ENCODE measurements at places on chromosomes 4 and X.

DNA sequence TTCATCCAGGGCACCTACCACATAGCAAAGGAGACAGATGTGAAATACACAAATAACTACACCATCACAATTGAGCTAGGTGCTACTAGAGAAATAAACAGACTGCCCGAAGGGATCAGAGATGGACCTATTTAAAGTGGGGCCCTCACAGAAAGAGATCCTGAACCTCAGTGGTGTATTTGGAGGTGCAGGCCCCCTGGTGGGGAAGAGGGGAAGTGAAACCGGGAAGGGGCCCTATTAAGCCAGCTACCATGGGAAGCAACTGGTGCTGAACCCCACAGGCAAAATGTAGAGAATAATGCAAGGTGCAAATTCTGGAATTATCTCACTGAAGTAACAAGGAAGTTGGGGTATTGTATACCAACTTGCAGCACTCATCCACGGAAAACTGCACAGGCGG, 78.6 kb upstream of the FAM9A start:
- DNase-seq: no peak

DNA sequence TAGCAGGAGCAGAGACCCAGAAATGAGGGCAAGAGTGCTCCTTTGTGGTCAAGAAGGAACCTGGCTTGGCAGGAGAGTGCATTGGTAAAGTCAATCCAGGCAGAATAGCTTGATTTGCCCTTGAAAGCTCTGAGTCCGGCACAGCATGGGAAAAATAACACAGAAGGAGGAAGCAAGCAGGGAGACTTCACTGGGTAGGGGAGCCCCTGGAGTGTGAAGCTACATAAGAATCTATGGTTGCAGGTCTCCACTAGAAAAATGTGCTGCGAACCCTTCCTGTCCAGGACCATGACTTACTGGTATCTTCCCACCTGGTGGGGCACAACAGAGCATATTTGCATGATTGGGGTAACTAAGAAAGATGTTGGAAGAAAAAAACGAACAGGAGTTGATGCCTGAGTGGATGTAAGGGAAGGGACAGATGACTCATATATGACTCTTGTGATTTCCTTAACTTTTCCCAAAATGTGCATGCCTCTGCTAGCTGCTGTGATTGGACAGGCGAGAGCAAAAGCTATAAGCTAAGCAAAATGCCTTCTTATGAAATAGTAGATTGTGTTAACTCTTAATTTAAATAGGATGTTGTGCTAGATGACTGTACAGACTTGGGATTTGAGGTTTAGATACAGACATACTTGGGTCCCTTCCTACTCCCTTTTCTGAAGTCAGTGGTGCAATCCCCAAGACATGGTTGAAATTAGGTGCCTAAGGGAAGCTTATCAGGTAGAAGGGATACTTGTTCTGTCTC, 3.3 kb downstream of the IL13RA1 start:
- DNase-seq: peak; percentile 50

- DNase-seq: no peak
Measured at GRCh38 chrX:155841232-155841631, 39.9 kb upstream of the VAMP7 start.

DNA sequence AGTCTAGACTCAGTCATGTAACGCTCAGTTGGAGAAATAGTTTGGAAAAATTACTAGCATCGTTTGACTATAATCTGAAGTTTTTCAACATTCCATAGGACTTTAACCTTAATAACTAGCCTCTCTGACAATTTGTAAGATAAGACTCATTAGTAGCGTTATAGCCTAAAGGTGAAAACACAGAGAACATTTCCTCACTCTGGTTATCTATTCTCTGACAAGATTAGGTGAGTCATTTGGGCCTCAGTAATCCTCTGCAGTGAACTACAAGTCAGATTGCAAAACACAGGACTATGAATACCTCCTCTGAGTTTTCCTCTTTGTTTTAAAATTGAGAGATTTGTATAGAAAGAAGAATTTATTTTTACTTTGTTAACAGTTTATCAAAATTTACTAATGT, 31.8 kb upstream of the PDLIM5 start:
- DNase-seq: no peak

DNA sequence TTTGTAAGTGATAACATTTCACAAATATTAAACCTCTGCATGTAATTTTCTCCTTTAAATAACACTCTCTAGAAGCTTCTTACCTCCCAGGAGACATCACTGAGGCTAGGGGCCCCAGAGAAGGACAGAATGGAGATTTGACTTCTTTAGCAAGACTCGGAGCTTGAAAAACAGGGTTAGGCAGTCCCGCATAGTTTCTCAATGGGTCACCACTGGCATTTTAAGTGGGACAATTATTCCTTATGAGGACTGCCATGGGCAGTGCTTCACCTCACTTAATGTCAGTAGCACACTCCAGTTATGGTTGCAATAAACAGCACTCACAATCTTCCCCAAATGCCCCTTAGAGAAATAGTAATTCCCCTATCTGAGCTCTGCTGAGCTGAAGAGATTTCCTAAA, 66.7 kb upstream of the NOCT start:
- DNase-seq: no peak

DNA sequence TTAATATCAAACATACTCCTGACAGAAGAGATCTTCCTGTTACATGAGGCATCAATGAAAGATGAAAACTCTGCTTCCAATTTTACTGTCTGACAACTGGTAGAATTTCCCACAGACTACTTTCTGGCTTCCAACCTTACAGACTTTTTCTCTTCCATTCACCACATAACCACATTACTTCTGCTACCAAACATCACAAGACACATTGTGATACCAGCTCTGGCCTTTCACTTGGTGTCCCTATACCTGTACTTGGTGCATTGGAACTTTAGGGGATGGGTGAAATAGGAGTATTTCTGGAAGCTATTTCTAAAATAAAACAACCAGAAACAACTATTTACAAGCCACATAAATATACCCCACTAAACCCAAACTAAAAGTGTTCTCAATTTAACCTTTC, 20.5 kb downstream of the AMTN start:
- DNase-seq: no peak

- DNase-seq: no peak
Measured at GRCh38 chrX:111386615-111387233, 25.3 kb downstream of the DCX start.

DNA sequence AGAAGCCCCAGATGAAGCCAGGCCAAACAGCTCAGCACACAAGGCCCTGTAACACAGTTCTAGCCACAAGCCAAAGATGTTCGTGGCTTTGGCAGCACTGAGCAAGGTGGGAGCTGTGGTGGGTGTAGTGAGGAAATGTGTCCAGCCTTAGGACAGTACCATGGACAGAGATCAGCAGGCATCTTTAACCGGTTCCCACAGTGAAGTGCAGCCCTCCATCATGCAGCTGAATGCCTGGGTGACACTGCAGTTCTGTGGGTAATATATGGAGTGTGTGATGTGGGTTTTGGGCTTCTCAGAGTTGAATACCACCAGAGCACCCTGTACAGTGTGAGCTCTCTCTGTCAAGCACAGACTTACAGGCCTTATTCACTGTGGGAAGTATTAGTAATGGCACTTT, 6.0 kb upstream of the NEXMIF start:
- no peak for DNase-seq

DNA sequence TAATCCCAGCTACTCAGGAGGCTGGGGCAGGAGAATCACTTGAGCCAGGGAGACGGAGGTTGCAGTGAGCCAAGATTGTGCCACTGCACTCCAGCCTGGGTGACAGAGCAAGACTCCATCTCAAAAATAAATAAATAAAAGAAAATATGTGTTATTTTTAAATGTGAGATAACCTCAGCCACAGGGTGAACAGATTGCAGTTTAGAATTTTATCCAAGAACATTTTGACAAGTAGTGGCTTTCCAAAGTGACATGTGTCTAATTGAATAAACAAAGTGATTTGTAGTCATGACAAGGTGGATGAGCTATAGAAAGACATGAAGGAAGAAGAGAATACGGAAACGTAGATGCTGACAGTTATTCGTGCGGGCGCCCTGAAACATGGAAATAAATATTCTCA, 176.1 kb downstream of the DCTD start:
- no peak for DNase-seq

- DNase-seq: no peak
Measured at GRCh38 chr4:8060632-8061031, 98.0 kb downstream of the ABLIM2 start.

- no peak for DNase-seq
Measured at GRCh38 chr4:145852256-145852839, 86.3 kb downstream of the ZNF827 start.

- DNase-seq: no peak
Measured at GRCh38 chrX:131792356-131792749, 230.7 kb upstream of the STK26 start.

DNA sequence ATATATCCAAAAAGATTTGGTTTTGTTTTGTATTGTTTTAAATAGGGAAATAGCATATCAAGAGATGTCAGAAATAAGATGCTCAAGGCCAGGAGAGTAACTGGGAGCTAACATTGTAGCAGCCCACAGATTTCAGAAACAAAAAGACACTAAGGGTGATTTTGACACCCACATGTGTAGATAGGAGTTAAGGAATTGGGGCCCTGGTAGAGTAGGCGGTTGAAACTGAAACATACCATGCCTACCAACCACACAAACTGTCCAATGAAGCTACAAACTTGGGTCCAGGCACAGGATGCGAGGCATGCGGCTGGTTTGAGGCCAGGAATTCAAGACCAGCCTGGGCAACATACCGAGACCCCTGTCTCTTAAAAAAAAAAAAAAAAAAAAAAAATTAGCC, 6.3 kb upstream of the HSPA4L start:
- no peak for DNase-seq

DNA sequence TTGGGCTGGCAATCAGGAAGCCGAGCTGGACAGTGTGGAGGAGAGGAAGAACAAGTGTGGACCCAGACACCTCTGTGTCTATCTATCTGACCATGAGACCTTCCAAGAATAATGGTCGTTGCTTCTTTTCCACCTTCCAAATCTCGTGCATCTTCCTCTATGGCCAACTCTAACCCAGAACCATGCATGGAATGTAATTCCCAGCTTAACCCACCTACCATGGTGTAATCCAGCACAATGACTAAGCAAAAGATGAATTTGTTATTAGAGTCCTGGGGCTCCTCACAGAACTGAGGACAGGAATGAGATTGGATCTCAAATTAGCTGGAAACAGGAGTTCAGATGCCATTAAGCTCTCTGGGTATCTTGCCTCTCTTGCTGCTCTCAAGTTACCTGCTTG, 17.4 kb upstream of the TMEM184C start:
- DNase-seq: no peak

- no peak for DNase-seq
Measured at GRCh38 chr4:87679449-87680169, 29.5 kb downstream of the DMP1 start.

- no peak for DNase-seq
Measured at GRCh38 chrX:130144509-130144908, 21.1 kb downstream of the AIFM1 start.

DNA sequence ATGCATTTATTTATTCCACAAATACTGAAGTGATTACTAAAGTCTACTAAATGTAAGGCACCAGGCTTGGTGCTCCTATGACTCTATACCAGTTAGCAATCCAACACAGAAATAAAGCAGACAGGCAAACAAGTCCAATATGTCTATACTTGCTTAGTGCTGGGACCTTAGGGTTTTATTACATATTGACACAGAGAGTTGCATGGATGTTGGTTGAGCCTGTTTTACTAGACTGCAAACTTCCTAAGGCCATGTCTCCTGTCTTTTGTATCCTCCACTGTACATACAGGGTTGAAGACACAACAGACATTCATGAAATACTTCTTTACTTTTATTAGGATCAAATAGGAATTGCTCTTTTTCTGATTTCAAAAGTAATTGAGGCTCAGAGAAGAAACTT, 69.0 kb downstream of the LNX1 start:
- no peak for DNase-seq

DNA sequence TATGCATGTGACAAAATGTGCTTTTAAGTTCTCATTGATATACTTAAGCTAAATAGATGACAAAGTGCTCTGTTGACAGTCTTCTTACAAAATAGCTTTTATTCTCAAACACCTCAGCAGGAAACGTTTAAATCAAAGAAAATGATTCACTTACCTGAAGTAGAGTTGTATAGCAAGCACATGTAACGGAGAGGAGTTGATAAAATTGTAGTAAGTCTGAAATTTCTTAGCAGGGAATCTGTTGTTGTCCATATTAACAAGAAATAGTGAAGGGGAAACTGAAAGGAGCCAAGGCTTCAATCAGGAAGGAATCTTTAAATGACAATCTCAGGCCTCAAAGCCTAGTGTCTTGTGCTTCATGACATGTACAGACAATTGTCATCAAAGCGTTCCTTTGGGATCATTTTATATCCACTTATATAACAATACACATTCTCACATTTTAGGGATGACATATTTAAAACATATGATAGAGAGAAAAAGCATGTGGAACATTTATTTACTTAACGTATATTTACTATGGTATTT, 2010.2 kb upstream of the IGFBP7 start:
- DNase-seq: no peak

DNA sequence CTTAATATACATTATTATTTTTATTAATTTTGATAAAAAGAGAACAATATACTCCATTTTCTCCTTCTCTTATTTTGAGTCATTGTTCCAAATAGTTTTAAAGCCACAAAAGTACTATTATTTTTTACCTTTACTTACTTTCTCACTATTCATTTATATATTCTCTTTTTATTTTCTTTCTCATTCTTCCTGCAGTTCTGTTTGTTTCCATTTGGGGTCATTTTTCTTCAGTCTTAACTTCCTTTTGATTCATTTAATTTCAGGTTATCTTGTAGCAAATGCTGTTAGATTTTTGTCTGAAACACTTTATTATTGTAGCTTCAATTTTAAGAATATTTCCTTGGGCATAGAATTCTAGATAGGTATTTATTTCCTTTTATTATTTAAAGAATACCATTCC, 438.6 kb upstream of the EPHA5 start:
- DNase-seq: no peak

DNA sequence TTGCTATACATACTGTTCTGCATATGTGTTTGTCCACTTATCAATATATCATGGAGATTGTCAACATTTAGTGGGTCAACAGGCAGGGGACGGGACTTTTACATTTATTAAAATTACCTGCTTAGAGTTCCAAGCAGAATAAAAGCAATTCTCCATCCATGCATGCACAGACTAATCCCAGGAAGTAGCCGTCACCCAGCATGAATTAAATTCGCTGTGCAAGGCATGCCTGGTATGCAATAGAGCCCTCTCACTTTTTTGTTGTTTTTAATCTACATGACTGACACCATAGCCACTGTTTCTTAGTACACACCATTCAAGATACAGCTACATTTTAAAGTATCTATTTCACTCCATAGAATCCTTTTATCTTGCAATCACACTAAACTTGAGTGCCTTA, 108.9 kb downstream of the USP46 start:
- DNase-seq: no peak
